Suprapubic skin (tissue), 4 donors: ENCODE measurements at places on chromosomes 13 and 19. TPM values are rescaled to one million over a fixed set of nuclear protein-coding genes. Genes with fewer than 3 reads are reported as not detected.

Gene GPR4
- 2.3 TPM for total RNA-seq

- DNase-seq, result no peak
- H3K4me3 ChIP-seq, result no peak overlapping the region
- H3K36me3 ChIP-seq, result peaks cover 8% of the 10 kb centered on the region
- H3K27ac ChIP-seq, result no peak overlapping the region
- H3K4me1 ChIP-seq, result peaks cover 22% of the 10 kb centered on the region
- H3K27me3 ChIP-seq, result peaks cover 15% of the 10 kb centered on the region
Observed at GRCh38 chr19:18871543-18871942, 24.4 kb downstream of the CERS1 start.

DNA sequence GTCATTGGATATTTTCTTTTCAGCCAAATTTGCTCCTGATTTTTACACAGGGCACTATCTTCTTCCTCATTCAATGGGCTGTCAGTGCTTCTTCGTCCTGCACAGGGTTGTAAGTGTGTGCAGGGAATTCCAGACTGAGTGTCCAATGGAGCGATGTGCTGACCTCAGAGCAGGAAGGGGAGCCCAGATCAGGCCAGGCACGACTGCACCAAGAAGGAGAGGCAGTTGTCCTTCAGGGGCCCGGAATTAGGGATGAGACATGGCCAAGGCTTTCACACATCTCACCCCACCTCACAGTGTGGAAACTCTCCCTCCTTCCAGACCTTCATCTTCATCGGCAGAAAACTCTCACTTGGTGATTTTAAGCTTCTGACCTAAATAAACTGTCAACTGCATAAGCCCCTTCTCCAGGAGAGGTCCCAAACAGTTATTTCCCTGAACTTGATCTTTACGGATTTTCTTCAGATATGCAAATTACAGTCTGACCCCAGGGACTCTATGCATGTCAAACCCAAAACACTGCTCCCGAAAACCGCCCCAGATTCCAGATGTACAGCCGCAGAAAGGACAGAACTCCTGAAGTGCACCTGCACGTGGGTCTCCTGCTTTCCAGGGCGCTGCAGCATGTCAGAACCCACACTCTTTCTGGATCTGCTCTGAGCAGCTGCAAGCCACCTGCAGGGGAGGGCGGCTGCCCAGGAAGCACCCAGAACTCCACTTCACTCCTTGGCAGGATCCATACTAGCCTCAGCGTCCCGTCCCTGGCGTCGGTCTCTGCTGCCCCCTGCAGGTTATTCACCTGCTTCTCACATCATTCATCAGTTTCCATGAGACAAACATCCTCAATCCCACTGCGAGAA lies 625 bp upstream of the ZNF20 start:
- peaks cover 28% of the 10 kb centered on the region for H3K36me3 ChIP-seq
- H3K27me3 ChIP-seq, result no peaks in the 10 kb centered on the region
- peaks cover 24% of the 10 kb centered on the region for H3K4me1 ChIP-seq
- peak overlapping the region; percentile 74 for H3K4me3 ChIP-seq
- H3K27ac ChIP-seq, result peak overlapping the region; percentile 67

GRCh38 chr13:85277748-85278147 lies 521.5 kb downstream of the SLITRK6 start:
- no peak overlapping the region for H3K27ac ChIP-seq
- DNase-seq, result no peak
- no peaks in the 10 kb centered on the region for H3K36me3 ChIP-seq
- H3K4me1 ChIP-seq, result no peaks in the 10 kb centered on the region
- H3K4me3 ChIP-seq, result no peak overlapping the region
- no peaks in the 10 kb centered on the region for H3K27me3 ChIP-seq

Gene RNASEH2B
- 11.0 TPM for total RNA-seq

DNA sequence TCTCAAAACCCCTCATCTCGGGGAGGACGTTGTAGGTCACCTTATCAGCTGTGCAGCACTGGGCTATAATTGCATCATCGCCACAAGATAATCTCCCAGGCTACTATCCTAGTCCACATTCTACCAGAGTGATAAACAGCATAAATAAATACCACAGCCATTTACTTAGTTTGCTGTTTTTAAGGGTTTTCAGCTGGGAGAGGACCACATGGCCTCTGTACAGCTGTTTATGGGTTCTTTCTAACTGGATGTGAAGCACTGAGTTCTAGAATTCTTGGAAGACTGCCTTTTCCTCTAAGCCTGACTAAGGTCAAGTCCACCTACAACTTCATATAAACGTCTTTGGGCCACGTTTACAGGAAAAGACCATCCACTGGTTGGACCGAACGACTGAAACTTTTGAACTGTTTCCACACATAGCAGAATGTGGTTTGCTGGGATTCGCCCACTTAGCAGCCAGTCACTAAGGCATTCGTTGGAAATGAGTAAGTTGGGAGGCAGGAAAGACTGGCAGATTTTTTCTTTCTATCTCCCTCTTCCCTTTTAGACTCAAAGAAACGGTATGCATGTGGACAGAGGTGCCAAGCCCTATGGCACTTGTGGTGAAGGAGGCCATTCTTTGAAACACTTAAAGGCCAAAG lies 752.5 kb upstream of the SGCG start:
- H3K36me3 ChIP-seq, result no peaks in the 10 kb centered on the region
- no peaks in the 10 kb centered on the region for H3K27me3 ChIP-seq
- DNase-seq, result no peak
- H3K27ac ChIP-seq, result no peak overlapping the region
